ENCODE measurements at places on chromosomes 1 and 21. TPM values are rescaled to one million over a fixed set of nuclear protein-coding genes. Genes with fewer than 3 reads are reported as not detected.

GRCh38 chr1:146010126-146010738 is 11.3 kb downstream of the HJV start:
- no peak for DNase-seq

DNA sequence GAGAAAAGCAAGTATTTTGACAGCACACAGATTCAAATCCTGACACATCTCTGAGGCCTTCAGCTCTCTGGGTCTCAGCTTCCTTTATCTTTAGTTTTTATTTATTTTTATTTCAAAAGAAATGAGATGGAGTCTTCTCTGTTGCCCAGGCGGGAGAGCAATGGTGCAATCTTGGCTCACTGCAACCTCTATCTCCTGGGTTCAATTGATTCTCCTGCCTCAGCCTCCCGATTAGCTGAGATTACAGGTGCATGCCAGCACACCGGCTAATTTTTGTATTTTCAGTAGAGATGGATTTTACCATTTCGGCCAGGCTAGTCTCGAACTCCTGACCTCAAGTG is 19.1 kb upstream of the ATP2B4 start:
- no peak for DNase-seq

DNA sequence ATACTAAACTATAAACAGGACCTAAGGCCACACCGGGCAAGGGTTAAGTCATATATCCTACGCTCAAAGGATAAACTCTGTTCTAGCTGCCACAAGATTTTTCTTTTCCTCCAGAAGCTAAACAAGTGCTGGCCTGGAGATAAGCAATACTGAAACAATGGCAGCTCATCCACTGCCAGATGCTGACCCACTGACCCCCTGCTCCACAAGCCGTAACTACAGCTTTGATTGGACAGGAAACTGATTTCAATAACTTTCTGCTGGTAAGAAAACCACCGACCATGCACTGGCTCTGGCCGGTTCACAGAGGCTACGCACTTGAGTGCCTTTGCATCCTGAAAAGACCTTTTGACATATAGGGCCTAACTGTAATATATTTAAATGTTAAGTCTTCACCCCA is 51.3 kb upstream of the PLA2G2C start:
- no peak for DNase-seq

DNA sequence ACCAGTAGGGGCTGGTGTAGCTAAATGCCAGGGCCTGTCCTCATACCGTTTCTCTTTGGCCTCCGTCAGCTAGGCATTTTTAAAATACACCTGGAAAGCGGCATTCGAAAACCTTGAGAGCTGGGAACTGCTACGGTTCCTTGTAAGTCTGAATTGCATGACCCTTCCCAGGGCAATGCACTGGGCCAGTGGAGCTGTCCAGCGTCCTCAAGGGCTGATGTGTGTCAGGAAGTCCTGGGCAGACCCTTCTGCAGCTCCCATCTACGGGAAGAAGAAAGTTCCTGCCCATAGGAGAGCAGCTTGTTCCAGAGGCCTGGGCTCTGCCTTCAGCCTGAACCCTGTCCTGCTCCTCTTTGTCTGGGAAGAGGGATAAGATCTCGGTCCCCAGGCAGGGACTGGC is 34.1 kb downstream of the UBASH3A start:
- DNase-seq: no peak

GRCh38 chr1:209341146-209341545 is 242.4 kb upstream of the CAMK1G start:
- DNase-seq: no peak

- DNase-seq: no peak
Measured at GRCh38 chr1:19442154-19443096, 42.9 kb downstream of the CAPZB start.

DNA sequence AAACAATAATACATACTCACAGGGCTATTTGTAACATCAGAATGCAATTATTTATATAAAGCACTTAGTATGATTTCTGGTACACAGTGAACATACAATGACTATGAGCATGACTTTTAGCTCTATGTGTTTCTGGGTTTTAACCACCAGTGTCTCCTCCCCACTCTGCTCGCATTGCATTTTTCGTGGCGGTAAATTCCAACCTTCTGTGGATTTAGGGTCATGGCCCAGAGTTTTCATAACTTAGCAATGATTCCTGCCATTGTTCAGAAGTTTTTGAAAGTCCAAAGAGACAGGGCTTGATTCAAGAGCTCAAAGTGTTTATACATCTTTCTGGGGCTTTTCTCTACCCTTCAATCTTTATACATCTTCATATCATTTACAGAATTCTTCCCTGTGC is 191.3 kb downstream of the BACH1 start:
- DNase-seq: no peak

DNA sequence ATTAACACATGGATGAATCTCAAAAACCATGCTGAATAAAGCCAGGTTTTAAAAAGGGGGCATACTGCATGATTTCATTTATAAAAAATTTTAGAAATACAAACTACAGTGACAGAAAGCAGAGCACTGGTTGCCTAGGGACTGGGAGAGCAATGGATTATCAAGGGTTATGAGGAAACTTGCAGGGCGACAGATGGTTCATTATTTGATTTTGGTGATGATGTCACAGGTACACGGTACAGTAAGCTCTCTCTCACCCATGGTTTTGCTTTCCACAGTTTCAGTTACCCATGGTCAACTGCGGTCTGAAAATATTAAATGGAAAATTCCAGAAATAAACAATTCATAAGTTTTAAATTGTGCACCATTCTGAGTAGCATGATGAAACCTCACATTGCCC is 14.1 kb downstream of the VAMP4 start:
- DNase-seq: no peak

DNA sequence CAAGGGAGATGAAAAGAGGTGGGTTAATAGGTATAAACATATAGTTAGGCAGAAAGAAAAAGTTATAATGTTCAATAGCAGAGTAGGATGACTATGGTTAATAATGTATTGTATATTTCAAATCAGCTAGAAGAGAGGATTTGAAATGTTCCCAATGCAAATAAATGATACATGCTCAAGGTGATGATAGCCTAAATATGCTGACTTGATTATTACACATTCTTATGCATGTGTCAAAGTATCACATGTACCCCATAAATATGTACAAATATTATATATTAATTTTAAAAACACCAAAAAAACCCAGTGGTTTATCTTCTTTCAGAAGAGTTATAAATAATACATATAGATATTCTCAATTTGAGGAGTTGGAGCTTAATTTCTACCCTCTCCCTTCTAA is 38.3 kb upstream of the ZSWIM5 start:
- DNase-seq: no peak

- DNase-seq: no peak
Measured at GRCh38 chr1:51445351-51446090, 73.5 kb downstream of the EPS15 start.

DNA sequence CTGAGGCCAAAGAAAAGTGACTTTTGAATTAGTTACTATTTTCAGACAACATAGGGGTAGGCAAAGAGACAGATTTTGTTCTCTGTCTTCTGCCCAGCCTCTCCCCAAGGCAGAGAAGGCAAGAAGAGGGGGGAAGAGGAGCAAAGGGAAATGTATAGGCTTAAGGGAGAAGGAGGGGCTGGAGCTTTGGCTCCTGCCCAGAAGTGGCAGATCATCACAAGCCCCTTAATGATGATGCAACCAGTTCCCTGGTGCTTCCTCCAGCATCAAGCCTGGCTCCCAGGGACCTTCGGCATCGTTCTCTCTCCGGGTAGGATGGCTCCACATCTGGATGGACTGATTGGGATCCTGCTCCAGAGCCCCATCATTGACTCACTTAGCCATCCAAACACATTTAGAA is 112.8 kb downstream of the KCND3 start:
- no peak for DNase-seq

GRCh38 chr1:231735411-231735810 is 108.8 kb downstream of the DISC1 start:
- no peak for DNase-seq

GRCh38 chr1:160658814-160659193 is 12.0 kb upstream of the SLAMF1 start:
- no peak for DNase-seq

- DNase-seq: no peak
Measured at GRCh38 chr1:27545271-27545670, 55.3 kb upstream of the WASF2 start.

LAPTM5 gene
- 11.7 TPM for total RNA-seq

PGLYRP3 gene
- total RNA-seq: not detected

S100A7 gene
- not detected for total RNA-seq

CLCNKB gene
- total RNA-seq: not detected

ZNF691 gene
- total RNA-seq: 7.1 TPM

RGS2 gene
- 14.6 TPM for total RNA-seq

Data from gastrocnemius medialis (tissue), 4 donors.